ENCODE measurements at places on chromosomes 3 and 15. TPM values are rescaled to one million over a fixed set of nuclear protein-coding genes. Genes with fewer than 3 reads are reported as not detected.

DNA sequence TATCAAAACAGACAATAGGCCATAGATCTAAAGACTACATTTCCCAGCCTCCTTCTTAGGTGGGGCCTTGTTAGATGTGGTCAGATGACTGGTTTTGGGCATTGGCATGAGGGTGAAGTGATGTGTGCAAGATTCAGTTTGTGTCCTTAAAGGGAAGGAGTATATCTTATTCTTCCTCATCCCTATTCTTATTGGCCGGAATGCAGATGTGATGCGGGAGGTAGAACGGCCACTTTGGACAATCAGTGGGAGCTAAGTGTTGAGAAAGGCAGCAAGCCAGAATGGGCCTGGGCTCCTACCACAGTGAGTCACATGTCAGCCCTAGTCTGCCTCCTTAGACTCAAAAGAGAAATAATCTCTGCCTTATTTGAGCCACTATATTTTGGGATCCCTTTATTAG lies 89.8 kb upstream of the MEX3B start:
- peak; percentile 20 for DNase-seq

DNA sequence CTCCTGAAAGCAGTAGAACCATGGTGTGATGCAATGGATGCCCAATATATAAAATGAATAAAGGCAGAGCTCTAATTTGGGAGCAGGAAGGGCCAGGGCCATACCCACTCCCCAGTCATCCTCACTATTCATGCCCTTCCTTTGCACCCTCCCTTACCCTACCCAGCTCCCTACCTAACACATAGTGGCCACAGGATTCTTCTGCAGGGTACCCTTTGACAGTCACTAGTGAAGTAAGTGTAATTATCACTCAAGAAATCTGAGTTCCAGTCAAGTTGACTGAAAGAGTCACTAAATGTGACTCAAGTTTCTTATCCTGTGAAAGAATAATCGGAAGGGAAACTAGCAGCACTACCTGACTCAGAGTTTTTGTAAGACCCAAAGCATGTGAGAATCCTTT lies 69.2 kb downstream of the RASA2 start:
- no peak for DNase-seq

GRCh38 chr3:146705225-146705624 lies 100.1 kb upstream of the PLSCR5 start:
- DNase-seq = no peak

Gene CACNA2D2
- not detected for total RNA-seq

Gene C3orf49
- not detected for total RNA-seq

Gene CLDN16
- total RNA-seq = not detected

DNA sequence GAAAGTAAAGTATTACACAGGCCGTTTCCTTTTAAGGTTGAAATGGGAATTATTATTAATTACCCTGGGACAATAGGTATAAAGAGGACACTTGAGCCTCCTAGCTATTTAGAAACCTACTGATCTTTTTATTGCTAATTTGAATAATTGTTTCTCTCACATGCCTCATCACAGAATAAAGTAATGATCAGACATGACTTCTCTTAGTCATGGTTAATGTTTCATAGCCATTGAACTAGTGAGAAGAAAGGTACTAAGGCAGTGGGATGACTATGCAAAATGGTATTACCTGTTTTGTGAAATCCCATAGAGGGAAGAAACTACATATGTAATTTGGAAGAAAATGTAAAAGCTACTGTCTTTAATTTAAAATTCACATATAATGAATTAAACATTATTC lies 85.6 kb downstream of the EPHA6 start:
- DNase-seq = no peak

GRCh38 chr15:74762791-74763150 lies 14.1 kb downstream of the CYP1A2 start:
- no peak for DNase-seq

Gene LRRC31
- total RNA-seq = not detected

GRCh38 chr3:69770976-69771634 lies 31.8 kb downstream of the MITF start:
- no peak for DNase-seq

DNA sequence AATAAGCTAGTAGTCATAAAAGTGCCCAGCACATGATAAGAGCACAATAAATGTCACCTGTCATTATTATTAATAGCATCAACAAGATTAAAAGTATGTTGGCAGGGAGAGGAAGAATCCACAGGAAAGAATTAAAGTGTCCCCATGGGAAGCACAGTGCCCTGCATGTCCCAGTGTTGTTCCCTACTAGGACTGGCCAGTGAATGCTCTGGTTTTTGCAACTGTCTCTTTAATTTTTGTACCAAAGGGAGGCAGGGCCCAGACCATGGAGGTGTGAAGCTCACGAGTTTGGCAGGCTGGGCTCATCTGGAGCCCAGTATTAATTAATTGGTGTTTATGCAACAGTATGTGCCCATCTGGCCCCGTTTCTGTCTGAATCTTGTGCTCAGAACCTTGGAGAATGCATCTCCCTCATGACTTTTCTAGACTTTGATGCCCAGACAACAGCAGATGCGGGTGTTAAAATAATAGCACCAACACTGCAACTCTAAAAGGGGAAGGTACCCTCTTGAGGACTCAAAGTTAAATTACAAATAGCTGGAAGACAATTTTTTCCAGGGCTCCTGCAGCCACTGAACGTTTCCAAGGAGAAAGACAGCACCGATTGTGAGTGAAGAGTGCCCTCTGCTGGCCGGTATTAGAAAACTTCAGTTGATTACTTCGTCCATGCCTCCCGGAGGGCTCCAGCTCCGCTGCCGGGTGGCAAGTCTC lies 71.9 kb upstream of the SPATA12 start:
- DNase-seq = no peak

DNA sequence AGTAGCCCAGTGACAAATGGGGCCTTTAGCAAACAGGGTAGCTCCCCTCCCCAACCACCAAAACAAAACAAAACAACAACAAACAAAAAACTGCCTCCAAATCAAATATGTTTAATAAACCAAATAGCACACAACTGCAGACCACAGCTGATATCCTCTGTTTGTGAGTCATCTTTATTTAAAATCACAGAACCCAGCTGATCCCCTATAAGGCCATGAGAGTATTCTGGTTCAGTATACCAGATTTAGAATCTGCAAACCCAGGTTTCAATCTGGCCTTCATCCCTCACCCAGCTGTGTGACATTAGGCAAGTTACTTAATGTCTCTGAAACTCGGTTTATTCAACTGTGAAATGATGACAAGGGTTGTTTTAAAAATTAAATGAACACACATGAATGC lies 124.5 kb downstream of the SUCLG2 start:
- DNase-seq = no peak

Gene ERC2
- not detected for total RNA-seq

- DNase-seq = no peak
These were observed 18.8 kb downstream of the CLASP2 start for GRCh38 chr3:33699275-33699674.

GRCh38 chr15:59340325-59340724 lies 32.3 kb downstream of the MYO1E start:
- no peak for DNase-seq

DNA sequence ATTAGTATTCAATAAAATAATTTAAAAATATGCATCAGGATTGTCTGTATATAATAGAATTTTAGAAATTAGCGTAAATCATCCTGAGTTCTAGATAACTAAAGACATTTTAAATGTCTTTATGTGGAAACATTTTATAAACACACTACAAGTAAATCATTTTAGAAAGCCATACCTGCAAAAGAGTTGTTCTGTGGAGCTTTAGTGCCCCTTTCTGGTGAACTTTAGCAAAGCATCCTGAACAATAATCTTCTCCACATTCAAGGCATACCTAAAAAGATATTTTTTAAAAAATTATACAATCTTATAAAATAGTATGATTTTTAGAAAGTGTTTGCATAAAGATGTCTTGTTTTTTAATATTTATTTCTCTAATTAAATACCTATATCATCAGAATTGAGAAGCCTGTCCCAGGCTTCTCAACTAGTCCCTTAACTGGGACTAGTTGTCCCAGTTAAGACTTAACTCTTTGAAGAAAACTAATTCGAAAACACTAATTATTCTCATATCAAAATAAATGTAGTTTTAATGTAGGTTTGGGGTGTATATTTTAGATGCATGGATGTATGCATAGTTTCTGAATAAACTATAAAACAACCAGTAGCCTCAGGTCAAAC lies 29.7 kb downstream of the ZBBX start:
- no peak for DNase-seq

GRCh38 chr3:5344707-5345106 lies 157.2 kb downstream of the EDEM1 start:
- DNase-seq = no peak

DNA sequence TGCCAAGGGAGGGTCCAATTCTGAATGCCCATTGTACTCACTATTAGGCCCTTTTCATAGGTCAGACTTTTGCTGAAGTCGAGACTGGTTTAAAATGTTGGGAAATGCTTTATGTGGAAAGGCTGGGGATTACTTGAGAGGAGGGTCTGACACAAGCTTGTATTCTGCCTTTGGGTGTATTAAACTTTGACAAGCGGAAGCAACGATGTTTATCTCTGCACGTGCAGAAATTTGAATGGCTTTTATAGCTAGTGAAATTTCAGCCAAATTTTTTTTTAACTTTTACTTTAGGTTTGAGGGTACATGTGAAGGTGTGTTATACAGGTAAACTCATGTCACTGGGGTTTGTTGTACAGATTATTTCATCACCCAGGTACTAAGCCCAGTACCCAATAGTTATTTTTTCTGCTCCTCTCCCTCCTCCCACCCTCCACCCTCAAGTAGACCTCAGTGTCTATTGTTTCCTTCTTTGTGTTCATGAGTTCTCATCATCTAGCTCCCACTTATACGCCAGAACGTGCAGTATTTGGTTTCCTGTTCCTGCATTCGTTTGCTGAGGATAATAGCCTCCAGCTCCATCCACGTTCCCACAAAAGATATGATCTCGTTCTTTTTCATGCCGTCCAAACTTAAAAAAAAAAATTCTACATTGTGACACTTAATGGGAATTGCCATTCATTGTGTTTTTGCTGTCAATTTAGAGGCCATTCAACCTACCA lies 223.0 kb upstream of the BHLHE40 start:
- no peak for DNase-seq

- DNase-seq = no peak
These were observed 109.5 kb upstream of the PLXNA1 start for GRCh38 chr3:126873416-126873815.

Gene ABI3BP
- total RNA-seq = 2.1 TPM

DNA sequence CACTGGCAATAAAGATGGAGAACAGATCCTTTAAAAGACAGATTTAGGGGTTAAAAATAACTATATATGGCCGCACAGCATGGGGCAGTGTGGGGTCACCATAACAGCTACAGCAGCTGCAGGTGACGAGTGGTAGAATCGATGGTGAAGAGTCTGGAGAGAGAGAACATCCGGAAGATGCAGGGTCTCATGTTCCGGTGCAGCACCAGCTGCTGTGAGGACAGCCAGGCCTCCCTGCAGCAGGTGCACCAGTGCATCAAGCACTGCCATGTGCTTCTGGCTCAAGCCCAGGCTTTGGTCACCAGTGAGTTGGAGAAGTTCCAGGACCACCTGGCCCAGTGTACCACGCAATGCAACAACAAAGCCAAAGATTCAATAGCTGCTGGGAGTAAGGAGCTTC lies 93.7 kb upstream of the IMPG2 start:
- DNase-seq = no peak

DNA sequence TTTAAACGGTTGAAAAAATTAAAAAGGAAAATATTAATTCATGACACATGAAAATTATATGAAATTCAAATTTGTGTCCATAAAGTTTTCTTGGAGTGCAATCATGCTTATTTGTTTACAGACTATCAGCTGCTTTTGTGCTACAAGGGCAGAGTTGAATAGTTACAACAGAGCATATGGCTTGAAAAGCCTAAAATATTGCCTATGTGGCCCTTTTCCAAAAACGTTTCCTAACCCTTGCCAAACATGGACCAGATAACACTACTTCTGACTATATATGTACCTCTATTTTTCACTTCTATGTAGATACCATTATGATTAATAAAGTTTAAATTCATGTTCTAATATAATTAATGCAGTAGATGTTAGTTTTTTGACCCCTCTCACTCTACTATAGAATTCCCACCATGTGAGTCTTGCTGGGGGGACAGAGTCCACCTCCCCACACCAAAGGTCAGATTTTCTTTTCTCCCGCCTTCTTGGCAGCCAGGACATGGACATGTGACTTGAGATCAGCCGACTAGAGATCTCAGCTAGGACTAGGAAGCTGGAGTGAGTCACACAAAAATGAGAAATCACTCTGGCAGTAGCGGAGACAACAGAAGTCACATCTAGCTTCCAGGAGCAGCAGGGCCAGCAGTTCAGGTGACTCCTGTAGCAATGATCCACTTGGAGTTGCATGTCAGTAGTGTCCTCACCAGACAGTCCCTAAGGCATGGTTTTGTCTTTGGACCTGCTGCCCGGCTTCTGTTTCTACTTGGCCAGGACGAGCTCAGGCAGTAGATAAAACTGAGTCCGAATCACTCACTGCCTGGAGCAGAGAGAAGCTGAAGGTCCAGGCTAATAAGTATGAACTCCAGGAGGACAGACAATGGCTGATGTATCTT lies 22.4 kb downstream of the CIAO2A start:
- peak; percentile 73 for DNase-seq

DNA sequence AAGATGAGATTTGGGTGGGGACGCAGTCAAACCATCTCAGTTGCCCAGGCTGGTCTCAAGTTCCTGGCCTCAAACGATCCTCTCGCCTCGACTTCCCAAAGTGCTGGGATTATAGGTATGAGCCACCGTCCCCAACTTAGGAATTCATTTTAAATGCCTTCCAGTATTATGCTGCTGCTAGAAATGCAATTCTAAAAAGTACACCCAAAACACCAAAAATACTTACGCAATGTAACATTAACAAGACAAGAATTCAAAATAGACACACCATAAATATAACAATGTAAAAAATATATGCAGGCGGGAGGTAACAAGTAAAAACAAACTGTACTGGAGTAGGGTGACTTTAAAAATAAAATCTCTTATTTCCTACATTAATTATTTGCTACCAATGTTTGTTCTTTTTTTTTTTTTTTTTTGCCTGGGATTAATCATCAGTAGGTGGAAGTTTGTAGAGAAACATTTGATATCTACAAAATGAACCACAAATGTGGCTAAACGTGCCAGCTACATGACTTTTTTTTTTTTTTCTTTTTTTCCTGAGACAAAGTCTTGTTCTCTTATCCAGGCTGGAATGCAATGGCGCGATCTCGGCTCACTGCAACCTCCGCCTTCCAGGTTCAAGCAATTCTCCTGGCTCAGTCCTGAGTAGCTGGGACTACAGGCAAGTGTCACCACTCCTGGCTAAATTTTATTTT lies 56.8 kb downstream of the SETMAR start:
- no peak for DNase-seq

GRCh38 chr15:87618203-87618725 lies 638.3 kb downstream of the NTRK3 start:
- DNase-seq = no peak

Gene TTLL13
- 0.07 TPM for total RNA-seq

Gene GOLGA6L10
- total RNA-seq = not detected

GRCh38 chr3:10198761-10199649 lies 34.3 kb downstream of the IRAK2 start:
- peak; percentile 78 for DNase-seq

- no peak for DNase-seq
These were observed 14.3 kb upstream of the IL20RB start for GRCh38 chr3:136943436-136943835.

Gene CSPG4
- total RNA-seq = 13.4 TPM

Data from MG63 (cell line).